Putamen (tissue), 1 donor: ENCODE measurements at places on chromosomes 12 and 14.

GRCh38 chr14:100536721-100537445 lies 50.3 kb downstream of the BEGAIN start:
- no peak for DNase-seq

DNA sequence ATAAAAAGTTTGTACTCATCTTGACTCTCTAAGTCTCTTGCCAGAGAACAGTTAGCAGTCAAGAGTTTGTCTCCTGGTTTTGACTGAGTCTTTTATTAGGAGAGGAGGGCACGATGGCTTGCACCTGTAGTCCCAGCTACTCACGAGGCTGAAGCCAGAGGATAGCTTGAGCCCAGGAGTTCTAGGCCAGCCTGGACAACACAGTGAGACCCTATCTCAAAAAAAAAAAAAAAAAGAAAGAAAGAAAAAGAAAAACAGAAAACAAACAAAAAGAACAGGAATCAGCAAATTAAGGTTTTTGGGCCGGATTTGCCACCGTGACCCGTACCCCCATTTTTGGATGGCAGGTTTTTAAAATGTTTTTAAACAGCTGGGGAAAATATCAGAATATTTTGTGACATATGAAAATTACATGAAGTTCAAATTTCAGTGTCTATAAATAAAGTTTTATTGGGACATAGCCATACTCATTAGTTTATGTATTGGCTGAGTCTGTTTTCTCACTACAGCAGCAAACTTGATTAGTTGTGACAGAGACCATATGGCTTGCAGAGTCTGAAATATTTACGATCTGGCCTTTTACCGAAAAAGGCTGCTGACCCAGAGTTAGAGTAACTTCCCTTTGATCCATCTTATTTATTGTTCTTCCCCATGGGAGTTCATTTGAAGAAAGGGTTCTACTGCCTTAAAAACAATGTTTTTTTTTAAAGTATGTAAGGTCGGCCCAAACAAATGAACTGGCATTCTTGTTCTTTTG lies 31.2 kb downstream of the VEZT start:
- DNase-seq, result no peak

- DNase-seq, result no peak
Measured at GRCh38 chr12:95641299-95641952, 90.2 kb upstream of the USP44 start.

DNA sequence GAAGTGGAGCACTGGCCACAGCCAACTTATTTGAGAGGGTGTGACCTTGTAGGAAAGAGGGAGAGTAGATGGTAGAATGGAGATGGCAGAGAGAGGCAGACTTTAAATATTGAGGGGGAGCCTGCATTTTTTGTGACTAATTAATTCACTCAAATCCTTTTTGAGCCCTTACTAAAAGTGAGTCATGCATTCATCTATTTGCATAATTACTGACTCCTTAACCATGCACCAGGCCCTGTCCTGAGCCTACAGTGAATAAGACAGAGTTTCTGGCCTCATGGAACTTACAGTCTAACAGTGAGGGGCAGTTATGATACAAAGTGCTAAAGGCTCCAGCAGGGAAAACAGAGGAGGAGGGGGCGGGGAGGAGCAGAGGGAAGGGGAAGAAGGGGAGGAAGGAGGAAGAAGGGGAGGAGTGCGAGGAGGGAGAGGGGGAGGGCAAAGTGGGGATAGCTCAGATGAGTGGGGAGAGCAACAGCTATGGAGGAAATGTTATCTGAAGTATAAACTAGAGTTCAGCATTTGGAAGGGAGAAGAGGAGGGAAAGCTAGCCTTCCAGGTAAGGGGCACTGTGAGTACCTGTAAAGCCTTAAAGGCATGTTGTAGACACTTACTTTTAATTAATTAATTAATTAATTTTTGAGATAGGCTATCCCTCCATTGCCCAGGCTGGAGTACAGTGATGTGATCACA lies 7.5 kb upstream of the CTDSP2 start:
- no peak for DNase-seq

DNA sequence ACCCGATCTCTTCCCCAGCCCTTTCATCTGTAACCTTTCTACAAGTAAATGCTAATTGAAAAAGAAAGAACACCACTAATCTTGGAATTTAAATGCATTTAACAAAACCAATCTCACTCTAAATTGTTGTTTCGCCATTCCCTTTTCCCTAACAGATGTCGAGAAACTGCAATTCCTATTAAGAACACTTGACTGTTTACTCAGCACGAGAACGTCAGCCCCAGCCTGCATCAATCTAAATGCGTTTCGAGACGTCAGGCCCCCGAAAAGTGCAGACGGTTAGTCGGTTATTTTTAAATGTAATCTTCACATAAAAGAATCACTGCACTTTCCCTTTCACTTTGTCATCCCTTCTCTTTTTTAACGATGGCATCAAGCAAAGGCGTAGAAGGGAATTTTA lies 837.6 kb downstream of the VRK1 start:
- peak; percentile 31 for DNase-seq

- DNase-seq, result no peak
Measured at GRCh38 chr12:104296718-104297117, 6.8 kb upstream of the EID3 start.

GRCh38 chr14:81137316-81137715 lies 83.4 kb downstream of the GTF2A1 start:
- no peak for DNase-seq

DNA sequence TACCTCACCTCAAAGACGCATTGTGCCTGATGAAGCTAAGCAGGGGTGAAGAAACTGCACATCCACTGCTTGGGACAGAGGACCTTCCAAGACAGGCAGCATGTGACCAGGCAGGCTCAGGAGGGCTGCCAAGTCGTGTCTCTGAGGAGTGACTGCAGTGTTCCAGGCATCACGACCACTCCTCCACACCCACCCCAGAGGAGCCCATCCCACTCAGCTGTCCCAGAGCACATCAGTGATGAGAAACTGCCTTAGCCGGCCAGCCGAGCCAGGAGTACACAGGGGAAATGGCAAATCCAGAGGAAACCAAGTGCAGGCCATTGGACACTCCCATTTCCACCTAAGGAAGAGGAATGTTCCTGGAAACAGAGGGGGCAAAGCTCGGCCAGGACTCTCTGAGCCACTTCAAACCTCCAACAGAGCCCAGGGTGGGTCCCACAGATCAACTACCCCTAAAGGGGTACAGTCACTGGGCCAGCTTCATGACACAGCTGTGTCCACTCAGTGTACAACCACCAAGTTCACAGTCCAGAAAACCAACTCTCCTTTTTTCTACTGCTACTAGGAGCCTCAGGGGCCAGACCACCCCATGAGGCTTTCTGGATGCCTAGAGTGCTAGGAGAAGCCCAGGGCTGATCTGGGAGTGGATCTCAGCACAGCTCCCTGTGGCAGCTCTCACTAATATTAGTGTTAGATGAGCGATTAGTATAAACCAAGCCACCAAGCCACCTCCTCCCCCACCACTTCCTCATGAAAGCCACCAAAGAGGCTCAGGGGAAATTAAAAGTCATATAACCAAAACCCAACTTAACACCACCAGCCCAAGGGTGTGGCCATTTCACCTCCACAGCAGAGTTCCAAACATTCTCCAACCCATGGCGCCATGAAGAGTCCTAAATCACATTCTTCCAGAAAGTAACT lies 15.4 kb downstream of the PXN start:
- DNase-seq, result no peak

- no peak for DNase-seq
Measured at GRCh38 chr12:63362791-63363190, 211.8 kb upstream of the AVPR1A start.

DNA sequence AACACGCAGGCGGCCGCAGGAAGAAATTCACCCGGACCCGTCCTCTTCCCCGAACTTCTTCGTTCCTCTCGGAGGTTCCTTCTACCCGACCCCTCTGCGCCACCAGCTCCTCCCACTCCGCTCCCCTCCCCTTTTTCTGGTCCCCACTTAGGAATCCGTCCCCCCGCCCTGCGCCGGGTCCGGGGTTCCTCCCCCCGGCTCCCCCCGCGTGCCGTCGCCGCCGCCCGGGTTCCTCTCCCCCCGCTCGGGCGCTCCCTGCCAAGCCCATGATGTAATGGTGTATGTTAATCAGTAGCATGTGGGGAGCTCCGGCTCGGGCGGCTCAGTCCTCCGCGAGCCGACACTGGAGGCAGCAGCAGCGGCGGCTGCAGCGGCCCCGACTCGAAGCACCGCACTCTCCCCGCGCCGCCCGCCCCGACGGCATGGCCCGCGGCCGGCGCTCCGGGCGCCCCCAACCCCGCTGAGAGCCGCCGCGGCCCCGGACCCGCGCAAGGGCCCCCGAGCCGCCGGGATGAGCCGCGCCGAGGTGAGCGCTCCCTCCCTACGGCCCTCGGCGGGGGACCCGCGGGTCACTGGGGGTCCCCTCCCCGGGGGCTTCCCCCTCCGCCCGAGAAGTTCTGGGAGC lies 1.0 kb upstream of the SAMD4A start:
- DNase-seq, result peak; percentile 89

GRCh38 chr14:91250912-91251311 lies 6.4 kb upstream of the GPR68 start:
- DNase-seq, result no peak
